ENCODE measurements at places on chromosomes 13 and 19.

GRCh38 chr19:11378319-11379189, 4.1 kb downstream of the SWSAP1 start:
- DNase-seq, result no peak

DNA sequence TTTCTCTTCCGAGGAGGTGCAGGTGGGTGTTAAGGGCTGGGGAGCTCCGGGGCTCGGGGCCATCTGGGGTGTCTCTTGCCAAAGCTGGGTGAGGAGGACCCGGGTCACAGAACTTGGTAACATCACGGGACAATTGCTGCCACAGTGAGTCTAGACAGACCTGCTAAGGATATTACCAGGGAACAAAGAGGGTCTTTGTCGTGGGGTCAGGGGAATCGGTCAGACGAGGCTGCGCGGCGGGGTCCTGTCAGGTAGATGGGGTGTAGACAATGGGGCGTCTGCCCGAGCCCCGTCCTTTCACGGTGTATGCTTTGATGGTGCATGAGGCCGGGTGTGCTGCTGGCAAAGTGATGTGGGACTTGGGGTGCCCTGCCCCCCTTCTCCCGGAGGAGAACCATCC, 7.8 kb downstream of the PGPEP1 start:
- no peak for DNase-seq

GRCh38 chr19:2494084-2494446, 18.1 kb downstream of the GADD45B start:
- peak; percentile 55 for DNase-seq

- no peak for DNase-seq
Measured at GRCh38 chr13:49669735-49670309, 21.5 kb downstream of the EBPL start.

GRCh38 chr13:80563439-80563838, 222.5 kb upstream of the SPRY2 start:
- no peak for DNase-seq

GRCh38 chr13:46197299-46198048, 14.3 kb upstream of the LRRC63 start:
- peak; percentile 6 for DNase-seq

GRCh38 chr19:35949131-35949530, 13.0 kb downstream of the LRFN3 start:
- no peak for DNase-seq

- no peak for DNase-seq
Measured at GRCh38 chr19:42277821-42278451, 8.9 kb downstream of the CIC start.

- no peak for DNase-seq
Measured at GRCh38 chr13:28851422-28851821, 31.3 kb downstream of the MTUS2 start.

DNA sequence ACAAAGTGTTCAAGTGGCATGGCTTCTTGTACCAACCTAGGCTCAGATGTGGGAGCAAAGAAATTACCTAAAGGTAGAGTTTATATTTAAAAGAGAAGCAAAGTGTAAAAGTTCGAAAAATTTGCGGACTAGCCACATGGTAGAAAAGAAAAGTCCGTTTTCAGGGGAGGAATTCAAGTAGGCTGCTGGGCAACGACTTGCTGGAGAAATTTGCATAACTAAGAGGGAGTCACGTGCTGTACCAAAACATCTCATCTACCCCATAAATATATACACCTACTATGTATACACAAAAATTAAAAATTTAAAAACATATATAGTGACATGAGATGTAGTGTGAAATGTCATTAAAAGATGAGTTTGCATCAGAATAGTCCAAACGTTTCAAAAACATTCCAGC, 2.1 kb upstream of the LAIR1 start:
- DNase-seq, result no peak

DNA sequence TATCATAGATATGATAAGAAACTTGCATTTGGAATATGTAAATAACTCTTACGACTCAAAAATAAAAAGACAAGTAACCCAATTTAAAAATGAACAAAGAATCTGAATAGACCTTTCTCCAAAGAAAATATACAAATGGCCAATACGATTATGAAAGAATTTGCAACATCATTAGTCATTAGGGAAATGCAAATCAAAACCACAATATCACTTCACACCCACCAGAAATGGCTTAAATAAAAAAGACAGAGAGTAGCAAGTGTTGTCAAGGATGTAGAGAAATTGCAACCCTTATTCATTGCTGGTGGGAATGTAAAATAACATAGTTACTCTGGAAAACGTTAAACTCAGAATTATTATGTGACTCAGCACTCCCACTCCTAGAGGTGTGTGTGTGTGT, 226.6 kb upstream of the MAB21L1 start:
- DNase-seq, result no peak

DNA sequence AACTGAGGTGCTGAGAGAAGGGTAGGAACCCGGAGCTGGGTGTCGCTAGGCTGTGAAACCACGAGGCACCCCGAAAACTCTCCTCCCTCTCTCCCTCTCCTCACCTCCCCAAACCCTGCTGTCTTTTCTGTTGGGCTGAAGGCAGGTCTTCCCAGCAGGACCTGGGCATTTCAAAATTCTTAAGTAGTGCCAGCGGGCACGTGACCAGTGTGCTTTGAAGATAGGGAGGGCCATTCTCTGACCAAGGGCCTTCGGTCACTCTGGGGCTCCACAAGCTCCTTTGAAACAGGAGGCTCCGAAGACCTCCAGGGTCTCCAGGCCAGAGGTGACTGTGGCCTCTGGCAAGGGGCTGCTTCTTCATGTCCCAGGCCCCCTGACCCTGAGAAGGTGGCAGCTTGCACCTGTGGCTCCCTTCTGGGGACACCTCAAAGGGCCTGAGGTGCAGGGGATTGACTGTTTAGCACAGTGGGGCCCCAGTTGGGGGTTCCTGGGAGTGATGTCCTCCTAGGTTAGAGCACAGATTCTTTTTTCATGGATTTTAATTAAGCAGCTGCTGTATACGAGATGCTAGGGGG, 48.3 kb downstream of the DNM2 start:
- DNase-seq, result no peak

- no peak for DNase-seq
Measured at GRCh38 chr19:56142087-56142787, 1.1 kb downstream of the ZNF444 start.

- DNase-seq, result no peak
Measured at GRCh38 chr13:21638319-21639282, 32.3 kb upstream of the FGF9 start.

- DNase-seq, result no peak
Measured at GRCh38 chr13:26485786-26486185, 71.7 kb upstream of the WASF3 start.

- no peak for DNase-seq
Measured at GRCh38 chr19:5155586-5156210, 184.9 kb downstream of the PTPRS start.

- DNase-seq, result no peak
Measured at GRCh38 chr19:33404506-33405253, 31.2 kb downstream of the CEBPG start.

- DNase-seq, result no peak
Measured at GRCh38 chr19:7872306-7873204, 1.6 kb downstream of the PRR36 start.

- no peak for DNase-seq
Measured at GRCh38 chr13:23622985-23623384, 52.8 kb downstream of the TNFRSF19 start.

- no peak for DNase-seq
Measured at GRCh38 chr19:56993851-56994250, 125.9 kb upstream of the USP29 start.

GRCh38 chr19:12913011-12913561, 6.0 kb downstream of the SYCE2 start:
- peak; percentile 11 for DNase-seq

GRCh38 chr19:3945838-3946237, 13.0 kb downstream of the NMRK2 start:
- no peak for DNase-seq

- DNase-seq, result no peak
Measured at GRCh38 chr19:15466851-15467733, 2.7 kb upstream of the RASAL3 start.

DNA sequence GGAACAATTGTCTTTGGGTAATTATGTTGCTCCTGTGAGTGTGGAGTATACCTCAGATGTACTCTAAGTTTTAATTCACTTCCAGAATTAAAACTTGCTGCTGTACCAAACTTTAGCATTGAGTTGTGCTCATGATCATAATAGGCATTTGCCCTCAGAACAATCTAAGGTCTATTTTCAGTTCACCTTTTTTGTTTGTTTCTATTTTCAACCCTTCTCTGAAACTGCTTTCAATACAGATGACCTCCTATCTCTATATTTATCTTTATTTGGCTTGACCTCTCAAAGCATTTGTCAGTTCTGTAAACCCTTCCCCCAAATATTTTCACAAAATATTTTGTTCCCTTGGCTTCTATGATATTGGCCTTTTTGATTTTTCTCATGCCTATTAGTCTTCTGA, 873.0 kb downstream of the OLFM4 start:
- DNase-seq, result no peak

GRCh38 chr19:11088506-11089253, 583 bp upstream of the LDLR start:
- DNase-seq, result no peak

DNA sequence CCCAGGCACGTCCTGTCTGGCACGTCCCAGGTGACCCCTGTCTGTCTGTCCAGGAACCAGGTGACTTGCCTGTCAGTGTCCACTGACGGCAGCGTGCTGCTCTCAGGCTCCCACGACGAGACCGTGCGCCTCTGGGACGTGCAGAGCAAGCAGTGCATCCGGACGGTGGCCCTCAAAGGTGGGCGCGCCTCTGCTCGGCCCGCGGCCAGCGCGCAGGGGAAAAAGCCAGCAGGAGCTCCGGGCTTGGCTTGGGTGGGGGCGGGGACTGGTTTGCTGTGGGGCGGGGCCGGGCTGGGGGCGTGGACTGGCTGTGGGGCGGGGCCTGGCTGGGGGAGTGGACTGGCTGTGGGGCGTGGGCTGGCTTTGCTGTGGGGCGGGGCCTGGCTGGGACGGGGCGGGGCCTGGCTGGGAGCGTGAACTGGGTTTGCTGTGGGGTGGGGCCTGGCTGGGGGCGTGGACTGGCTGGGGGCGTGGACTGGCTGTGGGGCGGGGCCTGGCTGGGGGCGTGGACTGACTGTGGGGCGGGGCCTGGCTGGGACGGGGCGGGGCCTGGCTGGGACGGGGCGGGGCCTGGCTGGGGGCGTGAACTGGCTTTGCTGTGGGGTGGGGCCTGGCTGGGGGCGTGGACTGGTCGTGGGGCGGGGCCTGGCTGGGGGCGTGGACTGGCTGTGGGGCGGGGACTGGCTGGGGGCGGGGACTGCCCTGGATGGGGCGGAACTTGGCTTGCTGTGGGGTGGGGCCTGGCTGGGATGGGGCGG, 7.2 kb downstream of the WDR18 start:
- no peak for DNase-seq

GRCh38 chr13:58906329-58907007, 1257.3 kb downstream of the DIAPH3 start:
- no peak for DNase-seq

DNA sequence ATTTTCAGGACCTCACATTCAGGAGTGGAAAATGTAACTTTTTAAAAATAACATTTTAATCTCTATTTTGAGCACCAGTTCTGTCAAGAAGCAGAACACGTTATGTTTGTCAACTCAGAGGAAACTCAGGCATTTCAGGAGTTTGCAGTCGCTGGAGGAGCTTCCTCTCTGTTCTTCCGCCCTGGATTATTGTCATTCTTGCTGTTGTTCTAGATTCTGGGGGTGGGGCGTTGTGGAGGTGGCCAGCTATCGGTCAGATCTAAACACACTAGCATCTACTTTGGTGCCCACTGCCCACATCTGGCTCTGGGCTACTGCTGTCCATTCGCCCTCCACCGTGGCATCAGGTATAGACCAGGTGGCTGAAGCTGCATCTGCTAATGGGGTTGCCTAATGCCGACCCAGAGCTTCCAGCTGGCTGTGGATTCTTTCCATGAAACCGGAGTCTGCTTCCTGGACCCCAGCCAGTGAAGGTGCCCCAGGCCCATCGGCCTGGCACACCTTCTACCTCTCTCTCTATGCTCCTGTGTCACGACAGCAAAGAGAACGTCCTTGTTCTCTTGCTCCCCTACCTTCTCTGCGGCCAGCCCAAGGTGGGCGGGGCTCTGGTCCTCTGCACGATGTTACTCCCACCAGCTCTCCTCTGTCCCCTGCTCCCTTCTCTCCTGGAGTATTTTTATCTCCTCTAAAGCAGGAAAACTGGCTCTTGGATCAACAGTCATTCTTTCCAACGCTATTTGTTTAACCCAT, 36.7 kb upstream of the DGKH start:
- DNase-seq, result no peak

DNA sequence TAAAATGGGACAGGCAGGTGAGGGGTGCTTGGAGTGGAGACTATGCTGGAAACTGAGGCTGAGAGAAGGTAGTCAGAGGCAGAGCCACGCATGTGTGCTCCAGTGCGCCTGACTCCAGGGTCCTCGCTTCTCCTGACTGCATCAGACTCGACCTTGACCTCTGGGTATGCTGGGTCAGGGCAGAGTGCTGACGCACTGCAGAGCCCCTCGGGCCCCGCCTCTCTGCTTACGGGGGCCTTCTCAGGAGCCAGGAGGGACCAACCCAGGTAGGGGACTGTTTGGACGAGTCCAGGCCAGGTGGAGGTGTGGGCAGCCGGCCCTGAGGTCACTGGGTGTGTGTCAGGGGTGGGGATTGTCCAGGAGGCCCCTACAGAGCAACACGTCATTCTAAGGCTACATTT, 22.9 kb upstream of the SLC7A10 start:
- DNase-seq, result no peak

- DNase-seq, result no peak
Measured at GRCh38 chr13:43227721-43228120, 204.3 kb downstream of the DNAJC15 start.

DNA sequence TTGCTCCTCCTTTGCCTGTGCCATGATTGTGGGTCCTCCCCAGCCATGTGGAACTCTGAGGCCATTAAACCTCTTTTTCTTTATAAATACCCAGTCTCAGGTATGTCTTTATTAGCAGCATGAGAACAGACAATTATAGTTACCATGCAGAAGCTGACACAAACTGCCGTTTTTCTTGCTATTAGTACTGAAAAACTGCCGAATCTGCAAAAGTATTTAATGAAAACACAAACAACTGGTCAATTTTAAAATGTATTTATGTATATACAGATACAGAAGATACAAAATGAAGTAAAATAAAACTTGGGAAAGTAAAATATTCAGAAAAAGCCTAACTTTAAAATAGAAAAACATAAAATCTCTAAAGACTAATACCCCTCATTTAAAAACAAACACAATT, 206.3 kb downstream of the DIAPH3 start:
- no peak for DNase-seq

GRCh38 chr13:71460211-71460610, 406.8 kb downstream of the DACH1 start:
- no peak for DNase-seq

GRCh38 chr19:53977429-53977990, 13.9 kb upstream of the CACNG6 start:
- DNase-seq, result peak; percentile 37

DNA sequence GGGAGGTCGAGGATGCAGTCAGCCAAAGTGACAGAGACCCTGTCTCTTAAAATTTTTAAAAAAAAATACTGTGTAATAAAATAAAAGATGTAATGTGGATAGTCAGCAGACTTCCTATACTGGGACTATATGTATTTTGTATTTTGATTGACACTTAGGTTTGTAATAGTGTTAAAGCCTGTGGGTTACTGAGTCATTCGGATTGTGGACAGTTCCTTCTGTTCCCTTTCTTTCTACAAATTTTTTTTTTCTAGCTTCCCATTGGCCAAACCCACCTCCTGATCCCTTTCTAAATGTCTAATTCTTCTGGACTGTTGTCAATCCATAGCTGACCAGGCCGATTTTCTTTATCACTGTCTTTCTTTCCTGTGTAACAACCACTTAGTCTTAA, 108.0 kb downstream of the DNAJC3 start:
- no peak for DNase-seq

Data from GM04503 (cell line).